LHCN-M2 (cell line): ENCODE measurements at places on chromosomes 6 and 20. TPM values are rescaled to one million over a fixed set of nuclear protein-coding genes. Genes with fewer than 3 reads are reported as not detected.
A peak's percentile ranks its signal among the peaks of the same experiment; 100 is the strongest.

GRCh38 chr6:7433121-7433617 is 43.6 kb downstream of the RIOK1 start:
- DNase-seq: no peak

DNA sequence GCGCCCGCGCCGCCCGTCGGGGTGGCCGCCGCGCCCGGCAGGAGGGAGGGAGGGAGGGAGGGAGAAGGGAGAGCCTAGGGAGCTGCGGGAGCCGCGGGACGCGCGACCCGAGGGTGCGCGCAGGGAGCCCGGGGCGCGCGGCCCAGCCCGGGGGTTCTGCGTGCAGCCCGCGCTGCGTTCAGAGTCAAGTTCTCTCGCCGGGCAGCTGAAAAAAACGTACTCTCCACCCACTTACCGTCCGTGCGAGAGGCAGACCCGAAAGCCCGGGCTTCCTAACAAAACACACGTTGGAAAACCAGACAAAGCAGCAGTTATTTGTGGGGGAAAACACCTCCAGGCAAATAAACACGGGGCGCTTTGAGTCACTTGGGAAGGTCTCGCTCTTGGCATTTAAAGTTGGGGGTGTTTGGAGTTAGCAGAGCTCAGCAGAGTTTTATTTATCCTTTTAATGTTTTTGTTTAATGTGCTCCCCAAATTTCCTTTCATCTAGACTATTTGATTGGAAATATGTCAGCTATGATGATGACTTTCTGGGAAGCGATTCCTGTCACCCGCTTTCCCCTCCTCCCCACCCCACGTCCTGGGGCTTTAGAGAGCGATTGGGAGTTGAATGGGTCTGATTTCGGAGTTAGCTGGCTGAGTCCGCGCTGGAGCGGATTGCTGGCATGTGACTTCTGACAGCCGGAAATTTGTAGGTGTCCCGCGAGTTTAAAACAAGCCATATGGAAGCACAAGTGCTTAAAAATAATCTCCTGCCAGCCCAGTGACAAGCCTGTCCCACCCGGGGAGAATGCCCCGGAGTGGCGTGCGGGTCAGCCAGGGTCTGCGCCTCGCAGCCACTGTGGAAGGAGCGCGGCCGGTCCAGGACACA is 1.1 kb downstream of the ESR1 start:
- no peak for DNase-seq

DNA sequence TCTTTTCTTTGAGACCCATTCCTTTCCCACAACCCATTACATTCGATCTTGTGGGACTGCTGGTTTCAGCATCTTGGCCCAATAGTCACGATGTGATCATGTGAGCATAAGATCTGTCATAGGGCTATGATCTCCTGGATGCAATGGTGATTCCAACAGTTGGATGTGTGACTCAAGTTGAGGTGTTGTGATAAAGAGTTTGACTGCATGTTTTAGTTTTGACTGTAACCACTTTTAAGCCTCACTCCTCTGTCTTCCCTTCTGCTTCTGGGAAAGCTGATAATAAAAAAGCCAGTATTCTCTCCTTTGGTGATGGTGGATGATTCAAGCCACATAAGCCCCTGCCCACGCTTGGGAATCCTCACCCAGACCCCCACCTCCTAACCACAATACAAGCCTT is 117.0 kb upstream of the ASCC3 start:
- peak; percentile 81 for DNase-seq

The CD2AP gene
- 10.4 and 11.8 TPM in 2 replicates for total RNA-seq

GRCh38 chr6:3987053-3987452 is 91.9 kb downstream of the FAM217A start:
- no peak for DNase-seq

DNA sequence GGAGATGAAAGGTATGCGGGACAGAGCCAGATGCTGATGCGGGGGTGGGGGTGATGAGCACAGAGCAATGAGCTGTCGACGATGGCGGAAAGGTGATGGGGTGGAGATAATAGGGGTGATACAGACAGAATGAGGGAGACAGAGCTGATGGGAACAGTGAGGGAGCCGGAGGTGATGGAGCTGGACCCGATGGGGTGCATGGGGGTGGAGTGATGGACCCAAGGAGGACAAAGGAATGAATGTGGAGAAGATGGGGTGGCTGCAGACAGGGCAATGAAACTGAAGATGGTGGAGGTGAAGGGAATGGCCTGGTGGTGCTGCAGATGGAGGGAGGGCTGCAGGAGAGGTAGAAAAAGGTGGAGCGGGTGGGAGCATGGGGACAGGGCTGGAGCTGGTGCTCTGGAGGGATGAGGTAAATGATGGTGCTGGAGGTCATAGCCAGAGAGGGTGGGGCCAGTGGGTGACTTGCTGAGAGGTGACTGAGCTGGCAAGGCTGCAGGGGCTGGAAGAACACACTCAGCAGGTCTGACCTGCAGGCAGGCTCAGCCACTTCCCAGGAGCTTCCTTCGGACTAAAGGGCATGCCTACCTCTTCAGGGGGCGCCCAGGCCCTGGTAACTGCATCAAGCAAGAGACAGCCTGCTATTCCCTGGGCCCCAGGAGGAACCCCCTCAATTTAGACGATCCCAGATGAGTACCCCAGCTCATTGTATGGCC is 6.0 kb upstream of the FOXS1 start:
- no peak for DNase-seq

DNA sequence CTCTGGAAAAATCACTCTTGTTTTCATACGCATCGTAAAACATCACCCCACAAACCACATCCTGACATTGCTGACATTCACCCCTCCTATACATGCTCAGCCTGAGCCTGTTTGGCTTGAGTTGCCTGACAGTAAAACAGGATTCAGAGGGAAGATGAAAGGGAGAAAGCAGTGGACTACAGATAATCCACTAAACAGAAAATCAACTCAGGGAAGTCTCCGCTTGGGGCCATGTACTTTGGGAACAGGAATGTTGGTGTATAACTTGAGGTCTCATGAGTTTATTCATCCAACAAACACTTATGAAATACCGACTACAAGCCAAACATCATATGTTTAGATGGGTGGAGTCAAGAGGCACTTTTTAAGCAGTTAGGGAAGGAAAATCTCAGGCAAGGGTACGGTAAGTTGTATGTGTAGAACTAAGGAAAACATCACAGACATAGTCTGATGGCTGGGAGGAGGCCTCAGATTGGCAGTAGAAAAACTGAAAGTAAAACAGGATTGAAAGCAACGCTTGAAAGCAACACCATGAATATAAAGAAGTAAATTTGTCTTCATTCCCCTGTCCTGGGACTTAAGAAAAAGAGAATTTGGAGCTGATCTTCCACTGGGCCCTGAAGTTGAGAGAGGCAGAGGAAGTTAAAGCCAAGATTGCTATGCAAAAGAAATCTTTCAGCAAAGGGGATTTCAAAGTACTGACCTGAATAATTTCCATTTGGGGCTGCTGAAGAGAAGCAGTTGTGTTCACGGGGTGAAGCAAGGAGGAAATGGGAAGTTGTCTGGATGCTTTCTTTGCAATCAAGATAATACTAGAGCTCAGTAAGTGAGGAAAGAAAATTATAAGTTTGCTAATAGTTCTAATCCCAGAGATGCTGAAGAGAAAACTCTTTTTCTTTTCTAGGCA is 28.8 kb downstream of the PDE7B start:
- DNase-seq: peak; percentile 86

The JPH2 gene
- 24.4 and 31.8 TPM in 2 replicates for total RNA-seq

The ZBP1 gene
- not detected in 2 replicates for total RNA-seq

- no peak for DNase-seq
Observed at GRCh38 chr6:31578184-31579118, 3.1 kb downstream of the TNF start.

DNA sequence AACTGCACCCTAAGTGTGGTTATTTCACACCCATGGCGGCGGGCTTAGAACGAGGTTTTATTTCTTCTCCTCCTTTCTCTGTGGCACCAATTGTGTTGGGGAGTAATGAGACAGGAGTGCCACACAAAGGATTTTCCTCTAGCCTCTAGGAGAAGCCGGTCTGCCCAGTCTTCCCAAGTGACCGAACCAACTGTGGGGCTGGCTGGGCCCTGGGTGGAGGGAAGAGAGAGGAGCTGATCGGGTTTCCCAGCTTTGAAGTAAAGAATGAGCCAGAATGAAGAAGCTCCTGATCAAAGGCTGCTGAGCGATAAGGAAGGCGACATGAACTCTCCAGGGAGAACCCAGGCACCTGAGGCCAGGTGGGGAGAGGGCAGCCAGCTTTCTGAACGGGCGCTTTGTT is 616.0 kb upstream of the BTBD3 start:
- DNase-seq: no peak
